A549 (cell line): ENCODE measurements at places on chromosomes 4 and X. TPM values are rescaled to one million over a fixed set of nuclear protein-coding genes. Genes with fewer than 3 reads are reported as not detected.

DNA sequence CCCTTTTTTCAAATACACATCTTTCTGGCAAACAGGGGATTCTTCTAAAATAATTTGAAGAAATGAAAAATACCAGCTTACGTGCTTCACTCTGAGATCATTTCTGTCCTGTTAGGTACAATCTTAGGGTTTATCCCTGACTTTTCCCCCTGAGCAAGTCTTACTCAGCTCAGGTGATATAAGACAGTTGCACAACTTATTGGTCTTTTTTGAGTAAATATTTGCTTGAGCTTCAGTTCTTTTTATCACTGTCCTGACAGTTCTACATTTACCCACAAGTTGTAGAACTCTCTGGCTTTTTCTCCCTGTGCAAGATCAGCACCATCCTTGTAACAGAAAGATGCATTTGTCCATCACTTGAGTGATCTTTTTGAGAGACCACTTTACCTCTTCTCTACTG lies 84.9 kb downstream of the MID1IP1 start:
- DNase-seq = no peak

GRCh38 chr4:182854466-182854865 lies 62.7 kb downstream of the DCTD start:
- DNase-seq = no peak

- DNase-seq = no peak
These were observed 99.6 kb downstream of the SMIM20 start for GRCh38 chr4:26013629-26014028.

GRCh38 chr4:87560802-87561201 lies 31.6 kb upstream of the SPARCL1 start:
- no peak for DNase-seq

DNA sequence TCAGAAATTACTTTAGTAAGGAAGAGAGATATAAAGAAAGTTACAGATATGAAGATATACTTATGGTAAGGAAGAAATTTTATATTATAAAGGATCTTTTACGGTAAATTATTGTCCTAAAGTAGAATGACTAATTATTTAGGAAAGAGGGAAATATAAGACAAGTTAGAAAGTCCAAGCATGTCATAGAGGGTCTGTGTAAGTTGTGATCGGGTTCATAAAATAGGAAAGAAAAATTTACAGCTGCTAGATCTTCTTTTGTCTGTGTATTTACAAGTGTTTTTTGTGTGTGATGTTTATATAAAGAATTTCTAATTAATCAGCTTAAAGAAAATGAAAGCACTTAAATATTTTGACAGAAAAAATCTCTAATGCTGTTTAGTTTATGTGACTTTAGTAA lies 1054.9 kb upstream of the DIAPH2 start:
- DNase-seq = no peak

GRCh38 chr4:109973529-109973905 lies 60.8 kb downstream of the EGF start:
- no peak for DNase-seq

- DNase-seq = no peak
These were observed 356.7 kb downstream of the GALNTL6 start for GRCh38 chr4:172169871-172170270.

DNA sequence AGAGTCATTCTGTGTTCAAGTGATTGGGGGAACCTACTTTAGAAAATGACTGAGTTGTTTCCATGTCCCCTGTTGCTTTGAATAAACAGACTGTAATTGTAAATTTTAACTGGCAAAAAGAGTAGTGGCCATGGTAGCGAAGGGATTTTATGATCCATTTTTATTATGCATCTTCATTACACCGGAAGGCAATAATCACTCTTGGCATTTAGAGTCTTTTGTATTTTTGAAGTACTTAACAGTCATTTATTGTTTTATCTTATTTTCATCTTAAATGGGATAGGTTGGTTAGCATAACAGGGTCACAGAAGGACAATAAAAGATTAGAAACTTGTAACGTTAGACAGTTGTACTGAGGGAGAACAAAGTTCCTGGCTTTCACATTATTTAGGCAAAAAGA lies 11.0 kb upstream of the OTC start:
- DNase-seq = no peak

GUCY1A1 gene
- polyA plus RNA-seq = not detected in 3 replicates

CLDN34 gene
- polyA plus RNA-seq = not detected in 3 replicates

DNA sequence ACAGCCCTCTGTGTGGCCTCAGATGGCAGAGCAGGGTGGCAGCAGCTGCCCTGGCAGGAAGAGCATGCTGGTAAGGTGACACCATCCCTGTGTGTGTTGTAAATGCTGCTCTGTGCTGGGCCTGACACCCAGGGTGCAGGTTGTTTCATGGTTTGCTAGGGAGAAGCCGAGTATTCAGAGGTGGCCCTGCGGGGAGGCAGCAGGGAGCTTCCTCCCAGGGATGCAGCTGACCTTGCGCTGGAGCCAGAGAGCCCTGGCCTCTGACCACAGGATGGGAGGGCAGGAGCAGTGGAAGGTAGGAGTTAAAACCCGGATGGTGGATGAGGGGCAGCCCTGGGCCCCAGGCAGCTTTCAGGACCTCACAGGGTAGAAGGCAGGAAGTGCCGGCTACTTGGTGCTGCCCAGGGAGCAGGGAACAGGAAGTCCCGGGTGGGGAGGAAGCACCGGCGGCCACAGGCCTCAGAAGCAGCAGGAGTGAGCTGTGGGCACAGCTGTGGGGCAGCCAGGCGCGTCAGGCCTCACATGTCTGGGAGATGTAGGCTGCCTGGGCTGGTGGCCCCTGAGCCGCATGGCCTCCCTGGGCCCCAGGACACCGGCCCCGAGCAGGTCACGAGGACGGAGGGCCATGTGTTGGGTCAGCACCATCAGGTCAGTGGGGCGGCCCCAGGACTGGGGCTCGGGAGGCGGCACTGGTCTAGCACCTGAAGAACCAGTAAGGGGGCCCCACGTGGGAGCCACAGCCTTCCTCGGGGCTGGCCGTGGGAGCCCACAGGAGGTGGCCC lies 19.1 kb downstream of the SH3BP2 start:
- DNase-seq = no peak
